ENCODE measurements at places on chromosomes 13 and 19.
A peak's percentile ranks its signal among the peaks of the same experiment; 100 is the strongest.

GRCh38 chr19:33868788-33869412, 72.2 kb downstream of the KCTD15 start:
- peak; percentile 36 for DNase-seq

DNA sequence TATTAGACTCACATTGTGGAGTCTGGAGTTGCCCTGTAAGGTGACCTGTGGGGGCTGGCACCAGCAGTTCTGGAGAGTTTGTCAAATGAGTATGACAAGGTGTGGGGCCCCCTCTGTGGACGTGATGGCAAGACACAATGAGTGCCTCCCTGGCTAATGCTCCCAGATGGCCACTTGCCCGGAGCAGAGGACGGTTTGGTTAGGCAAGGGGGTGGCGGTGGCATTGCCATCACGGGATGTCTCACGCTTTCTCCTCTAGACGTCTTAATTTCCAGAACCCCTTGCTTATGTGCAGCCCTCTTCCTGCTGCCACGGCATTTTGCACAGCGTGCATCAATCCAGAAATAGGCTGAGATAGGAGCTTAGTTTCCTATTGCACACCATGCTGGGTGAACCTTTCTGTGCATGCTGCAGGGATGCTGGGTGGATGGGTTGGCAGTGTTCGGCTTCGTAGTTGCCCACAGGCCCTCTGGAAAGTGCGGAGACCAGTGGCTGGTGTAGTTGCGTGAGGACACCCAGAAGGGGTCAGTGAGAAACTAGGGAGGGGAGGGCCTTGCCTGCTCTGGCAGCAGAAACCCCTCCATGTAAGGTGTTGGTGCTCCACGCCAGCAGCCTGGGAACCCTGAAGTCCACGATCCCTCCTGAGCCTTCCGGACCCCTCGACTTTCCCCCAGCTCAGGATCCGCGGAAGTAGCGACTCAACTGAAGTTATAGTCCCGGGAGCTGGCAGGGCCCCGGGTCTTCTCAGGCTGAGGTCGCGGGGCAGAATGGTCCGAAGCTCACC, 18.1 kb upstream of the LRP3 start:
- DNase-seq = no peak

GRCh38 chr19:47188507-47189033, 42.4 kb downstream of the BBC3 start:
- no peak for DNase-seq

DNA sequence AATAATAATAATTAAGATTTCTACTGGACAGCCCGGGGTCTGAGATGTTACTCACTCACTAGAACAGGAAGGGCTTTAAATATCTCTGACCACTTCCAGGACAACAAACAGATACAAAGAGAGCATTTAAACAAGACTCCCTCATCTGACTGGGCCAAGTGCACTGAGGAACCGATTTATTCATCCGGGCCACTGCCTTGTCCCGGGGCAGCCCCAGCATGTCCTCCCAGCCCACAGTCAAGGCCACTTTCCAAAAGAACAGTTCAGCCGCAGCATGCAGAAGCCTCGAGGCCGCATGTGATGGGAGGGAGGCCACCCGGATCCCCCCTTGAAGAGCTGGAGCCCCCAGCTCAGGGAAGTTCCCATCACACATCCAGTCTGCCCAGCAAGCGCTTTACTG, 30.5 kb downstream of the MLLT1 start:
- peak; percentile 23 for DNase-seq

DNA sequence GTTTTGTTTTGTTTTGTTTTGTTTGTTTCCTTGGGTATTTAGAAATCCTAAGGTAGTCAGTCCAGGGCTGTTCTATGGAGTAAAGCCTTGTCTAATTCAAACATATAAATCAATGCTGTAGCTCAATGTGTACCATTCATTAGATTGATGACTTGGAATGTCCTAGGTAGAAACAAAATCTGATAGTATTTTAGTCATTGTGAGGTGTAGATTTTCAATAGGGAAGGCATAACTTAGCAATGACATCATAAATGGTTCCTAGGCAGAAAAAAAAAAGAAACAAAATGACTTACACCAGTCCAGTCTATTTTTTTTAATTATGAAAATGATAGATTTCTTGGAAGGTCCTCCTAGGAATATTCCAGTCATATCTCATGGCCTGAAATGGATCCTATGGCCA, 189.9 kb downstream of the SPRY2 start:
- no peak for DNase-seq

DNA sequence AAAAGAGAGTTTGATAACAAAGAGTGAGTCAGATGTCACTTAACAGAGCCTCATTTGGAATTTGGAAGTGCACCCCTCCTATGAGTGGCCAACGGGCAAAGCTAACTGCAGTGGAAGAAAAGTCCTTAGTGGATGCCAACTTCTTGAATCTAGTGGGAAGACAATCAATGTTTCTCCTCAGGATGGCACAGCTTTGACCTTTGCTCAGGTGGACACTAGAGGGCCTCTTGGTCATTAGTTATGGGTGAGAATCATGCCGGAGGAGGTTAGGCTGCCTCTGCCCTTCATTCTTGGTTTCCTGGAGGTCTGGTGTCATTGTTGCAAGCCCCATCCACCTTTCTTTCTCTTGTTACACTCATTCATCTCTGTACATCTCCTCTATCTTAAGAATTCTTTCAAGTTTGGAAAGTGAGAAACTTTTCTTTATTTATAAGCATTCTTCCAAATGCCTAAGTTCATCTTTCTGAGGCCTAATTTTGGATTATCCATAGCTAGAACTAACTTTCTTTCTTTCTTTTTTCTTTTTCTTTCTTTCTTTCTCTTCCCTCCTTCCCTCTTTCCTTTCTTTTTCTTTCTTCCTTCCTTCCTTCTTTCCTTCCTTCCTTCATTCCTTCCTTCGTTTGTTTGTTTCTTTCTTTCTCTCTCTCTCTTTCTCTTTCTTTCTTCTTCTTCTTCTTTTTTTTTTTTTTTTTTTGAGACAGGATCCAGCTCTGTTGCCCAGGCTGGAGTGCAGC, 327.2 kb upstream of the TSHZ3 start:
- DNase-seq = no peak

GRCh38 chr13:32660227-32660626, 74.0 kb downstream of the PDS5B start:
- DNase-seq = no peak

DNA sequence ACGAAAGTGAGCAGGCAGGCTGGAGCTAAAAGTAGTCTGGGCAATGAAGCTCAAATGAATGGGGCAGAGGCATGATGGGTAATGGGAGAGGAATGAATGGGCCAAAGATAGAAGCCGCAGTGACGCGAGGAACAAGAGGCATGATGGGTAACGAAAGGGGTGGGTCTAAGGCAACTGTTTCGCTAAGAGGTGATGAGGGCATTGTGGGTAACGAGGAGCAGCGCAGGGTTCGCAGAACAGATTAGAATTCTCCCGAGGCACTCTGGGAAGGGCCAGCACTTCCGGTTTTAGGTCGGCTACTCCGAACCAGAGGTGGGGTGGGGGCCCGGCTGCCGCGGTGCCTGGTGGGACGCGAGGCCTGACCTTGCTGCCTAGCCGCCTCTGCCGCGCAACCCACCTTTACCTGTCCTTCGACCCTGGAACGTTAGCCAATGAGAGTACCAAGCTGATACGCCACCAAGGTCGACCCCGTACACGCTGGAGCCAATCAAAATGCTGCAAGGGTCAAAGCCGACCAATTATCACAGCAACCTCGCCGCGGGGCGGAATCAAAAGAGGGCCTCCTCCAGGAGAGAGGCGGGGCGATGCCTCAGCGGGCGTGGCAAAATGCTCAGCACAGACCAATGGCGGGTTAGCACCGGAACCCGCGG, 563 bp upstream of the TOMM40 start:
- peak; percentile 98 for DNase-seq

- DNase-seq = no peak
Observed at GRCh38 chr13:30157616-30157993, 149.7 kb downstream of the KATNAL1 start.

DNA sequence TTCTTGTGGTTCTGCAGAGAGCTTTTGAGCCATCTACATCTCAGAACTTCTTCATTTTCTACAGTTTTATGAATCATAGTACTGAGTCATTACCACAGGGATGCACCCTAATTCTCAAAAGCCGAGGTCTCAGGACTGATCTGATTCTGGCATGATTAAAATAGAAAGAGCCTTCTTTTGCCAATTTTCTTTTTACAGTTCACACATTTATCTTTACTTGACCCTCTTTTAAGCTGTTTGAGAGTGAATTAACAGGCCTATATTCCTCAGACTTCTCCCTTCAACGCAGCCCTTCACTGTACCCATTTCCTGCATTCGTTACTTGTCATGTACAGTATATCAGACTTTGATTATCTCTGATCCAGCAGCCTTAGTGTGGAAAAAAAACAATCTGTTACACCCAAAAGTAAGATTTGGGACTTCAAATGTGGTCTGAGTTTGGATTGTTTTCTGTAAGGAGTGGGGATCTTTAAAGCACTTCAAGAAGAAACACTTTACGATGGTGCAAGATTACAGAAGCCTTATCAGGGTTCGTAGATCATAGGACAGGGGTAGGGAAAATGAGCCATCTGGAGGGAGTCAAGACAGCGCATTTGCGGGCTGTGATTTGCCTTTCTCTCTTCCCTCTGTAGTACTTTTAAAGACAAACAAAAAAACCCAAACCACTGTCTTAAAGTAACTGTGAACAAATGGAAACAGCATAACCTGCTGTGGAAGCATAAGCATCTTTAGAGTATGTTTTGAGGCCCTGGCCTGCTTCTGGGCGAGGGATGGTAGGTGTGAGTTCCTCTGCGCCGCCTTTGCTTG, 15.3 kb upstream of the GPR183 start:
- peak; percentile 69 for DNase-seq

DNA sequence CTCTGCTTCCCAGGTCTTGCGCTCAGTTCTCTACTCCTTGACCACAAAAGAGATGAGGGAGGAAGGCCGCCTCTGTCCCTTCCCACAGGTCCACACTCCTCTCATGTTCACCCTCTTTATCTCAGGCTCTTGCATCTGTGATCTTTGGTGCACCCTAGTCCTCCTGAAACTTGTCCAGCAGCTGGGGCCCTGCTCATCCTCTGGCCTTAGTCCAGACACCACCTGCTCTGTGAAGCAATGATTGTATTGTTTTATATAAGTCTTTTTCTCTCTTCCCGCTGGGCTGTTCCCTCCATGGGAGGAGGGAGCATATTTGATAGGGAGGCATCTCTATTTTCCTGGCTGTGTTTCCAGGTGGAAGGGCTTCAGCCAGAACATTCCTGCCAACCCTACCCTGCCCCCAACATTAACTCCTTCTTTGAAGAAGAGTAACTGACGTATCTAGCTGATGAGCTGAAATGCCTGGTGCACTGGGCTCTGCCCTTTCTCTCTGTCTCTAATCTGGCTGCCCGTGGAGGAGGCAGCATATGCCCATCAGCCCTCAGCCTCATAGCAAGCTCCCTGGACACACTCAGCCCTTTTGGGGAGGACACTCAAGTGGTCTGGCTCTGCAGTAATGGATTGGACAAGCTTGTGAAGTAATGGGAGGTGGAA, 38.2 kb upstream of the SIAH3 start:
- no peak for DNase-seq

DNA sequence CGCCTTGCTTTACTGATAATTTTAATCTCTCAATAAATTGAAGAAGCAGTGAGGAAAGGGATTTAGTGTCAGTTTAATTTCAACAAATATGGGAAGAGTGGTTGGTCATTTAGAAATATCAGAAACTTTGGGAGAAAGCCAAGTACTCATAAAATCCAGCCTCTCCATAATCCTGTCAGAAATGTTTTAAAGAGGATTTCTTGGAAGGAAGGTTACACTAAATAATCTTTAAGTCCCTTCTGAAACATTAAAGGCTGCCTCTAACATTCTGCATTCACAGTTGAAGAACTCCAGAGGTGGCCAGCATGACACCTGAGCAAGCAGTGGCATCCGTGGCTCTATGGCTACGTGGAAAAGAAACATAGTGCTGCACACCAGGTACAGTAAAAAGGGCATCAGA, 378.5 kb downstream of the ENOX1 start:
- DNase-seq = no peak

DNA sequence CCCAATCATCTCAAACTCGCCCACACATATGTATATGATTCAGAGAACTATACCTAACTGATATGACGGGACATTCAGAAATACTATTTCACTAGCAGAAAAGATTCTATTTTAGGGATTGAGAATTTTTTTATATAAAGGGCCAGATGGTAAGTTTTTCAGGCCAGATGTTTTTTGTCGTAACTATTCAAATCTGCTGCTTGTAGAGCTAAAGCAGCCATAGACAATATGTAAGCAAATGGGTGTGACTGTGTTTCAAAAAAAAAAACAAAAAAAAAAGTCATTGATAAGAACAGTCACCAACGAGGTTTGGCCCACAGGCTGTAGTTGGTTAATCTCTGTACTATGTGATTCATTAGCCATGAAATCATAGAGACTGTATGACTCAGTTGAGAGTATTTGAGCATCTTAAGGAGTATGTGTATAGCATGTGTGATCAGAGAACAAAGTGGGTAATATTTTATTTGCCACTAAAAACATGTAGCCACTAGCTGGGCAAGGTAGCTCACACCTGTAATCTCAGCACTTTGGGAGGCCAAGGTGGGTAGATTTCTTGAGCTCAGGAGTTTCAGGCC, 2724.7 kb downstream of the PCDH9 start:
- peak; percentile 72 for DNase-seq

- peak; percentile 96 for DNase-seq
Observed at GRCh38 chr19:11738746-11739620, at the start of gene ZNF823. Gene ZNF823, minus strand, starts transcription at chr19:11738946. Its CDS starts 127 bp downstream, at chr19:11738819.

DNA sequence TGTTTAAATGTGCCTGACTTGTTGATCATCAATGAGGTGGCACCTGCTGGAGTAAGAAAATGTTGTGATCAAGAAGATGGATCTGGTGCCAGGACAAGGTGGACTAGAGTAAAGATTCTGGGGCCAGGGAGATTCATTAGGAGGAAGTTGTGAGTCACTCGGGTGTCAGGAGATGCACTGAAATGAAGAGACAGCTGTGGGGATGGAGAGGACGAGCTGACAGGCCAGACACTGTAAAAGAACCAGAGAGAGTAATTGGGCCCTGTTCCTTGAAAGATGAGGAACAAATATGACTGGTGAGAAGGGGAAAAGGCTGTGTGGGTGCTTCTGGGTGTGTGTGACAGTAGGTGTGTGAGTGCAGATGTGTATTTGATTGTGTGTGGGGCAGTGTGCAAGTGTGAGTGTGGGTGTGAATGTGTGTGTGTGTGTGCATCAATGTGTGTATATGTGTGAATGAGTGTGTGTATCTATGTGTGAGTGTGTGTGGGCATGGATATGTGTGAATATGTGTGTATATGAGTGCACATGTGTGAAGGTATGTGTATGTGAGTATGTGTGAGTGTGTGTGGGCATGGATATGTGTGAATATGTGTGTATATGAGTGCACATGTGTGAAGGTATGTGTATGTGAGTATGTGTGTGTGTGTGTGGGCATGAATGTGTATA, 260.5 kb downstream of the RFC3 start:
- no peak for DNase-seq

DNA sequence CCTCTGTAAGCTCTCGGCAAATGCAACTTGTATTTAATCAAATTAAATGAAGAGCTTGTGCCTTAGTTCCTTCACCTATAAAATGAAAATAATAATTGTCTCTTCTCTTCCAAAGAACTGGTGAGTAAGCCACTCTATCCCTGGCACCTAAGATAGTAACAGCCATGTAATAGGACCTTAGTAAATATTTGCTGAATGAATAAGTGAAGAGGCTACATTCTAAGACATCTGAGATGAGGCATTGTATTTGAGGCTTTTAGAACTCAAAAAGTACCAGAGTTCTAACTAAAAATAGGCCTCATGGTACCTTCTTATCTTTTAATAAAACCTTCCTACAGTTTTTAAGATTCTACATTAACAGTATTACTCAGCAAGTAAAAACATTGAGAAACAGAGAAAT, 17.3 kb upstream of the DCLK1 start:
- no peak for DNase-seq
